ENCODE measurements at places on chromosomes 13 and 19. TPM values are rescaled to one million over a fixed set of nuclear protein-coding genes. Genes with fewer than 3 reads are reported as not detected.

Gene SLITRK6
- 0.47 TPM for total RNA-seq

Gene ZMYM5
- 17.1 TPM for total RNA-seq

DNA sequence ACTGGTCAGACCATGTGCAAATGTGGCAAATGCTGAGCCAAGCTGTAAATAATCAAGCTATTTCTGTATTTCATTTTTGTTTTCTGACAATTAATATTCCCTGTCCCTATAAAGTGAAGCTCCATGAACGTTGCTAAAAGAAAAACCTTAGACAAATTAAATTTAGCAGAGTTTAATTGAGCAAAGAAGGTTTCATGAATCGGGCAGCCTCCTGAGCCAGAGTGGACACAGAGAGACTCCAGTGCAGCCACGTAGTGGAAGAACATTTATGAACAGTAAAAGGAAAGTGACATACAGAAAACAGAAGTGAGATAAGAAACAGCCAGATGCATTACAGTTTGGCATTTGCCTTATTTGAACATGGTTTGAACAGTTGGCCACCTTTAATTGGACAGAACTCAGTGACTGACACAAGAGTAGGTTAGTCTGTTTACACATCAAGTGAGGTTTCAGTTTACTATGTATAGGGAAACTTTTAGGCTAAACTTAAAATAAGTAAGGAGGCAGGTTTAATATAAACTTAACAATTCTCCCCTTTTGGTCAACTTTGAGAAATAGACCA lies 69.7 kb downstream of the UFM1 start:
- no peak for DNase-seq

- DNase-seq = no peak
Measured at GRCh38 chr13:94173312-94173854, 306.1 kb downstream of the DCT start.

Gene METTL21C
- not detected for total RNA-seq

GRCh38 chr13:32537580-32538142 lies 934 bp downstream of the N4BP2L2 start:
- no peak for DNase-seq

GRCh38 chr13:64866331-64866730 lies 2363.8 kb downstream of the PCDH9 start:
- DNase-seq = no peak

Gene NUMBL
- total RNA-seq = 48.0 TPM
